GF-D8 (cell line): ENCODE measurements at places on chromosomes 5 and 9.

GRCh38 chr5:137156180-137156579, 342.9 kb downstream of the SPOCK1 start:
- no peak for DNase-seq

- no peak for DNase-seq
These were observed 801.5 kb upstream of the DMAC1 start for GRCh38 chr9:8600914-8601680.

GRCh38 chr5:173229966-173230689, 4.9 kb downstream of the NKX2-5 start:
- no peak for DNase-seq

DNA sequence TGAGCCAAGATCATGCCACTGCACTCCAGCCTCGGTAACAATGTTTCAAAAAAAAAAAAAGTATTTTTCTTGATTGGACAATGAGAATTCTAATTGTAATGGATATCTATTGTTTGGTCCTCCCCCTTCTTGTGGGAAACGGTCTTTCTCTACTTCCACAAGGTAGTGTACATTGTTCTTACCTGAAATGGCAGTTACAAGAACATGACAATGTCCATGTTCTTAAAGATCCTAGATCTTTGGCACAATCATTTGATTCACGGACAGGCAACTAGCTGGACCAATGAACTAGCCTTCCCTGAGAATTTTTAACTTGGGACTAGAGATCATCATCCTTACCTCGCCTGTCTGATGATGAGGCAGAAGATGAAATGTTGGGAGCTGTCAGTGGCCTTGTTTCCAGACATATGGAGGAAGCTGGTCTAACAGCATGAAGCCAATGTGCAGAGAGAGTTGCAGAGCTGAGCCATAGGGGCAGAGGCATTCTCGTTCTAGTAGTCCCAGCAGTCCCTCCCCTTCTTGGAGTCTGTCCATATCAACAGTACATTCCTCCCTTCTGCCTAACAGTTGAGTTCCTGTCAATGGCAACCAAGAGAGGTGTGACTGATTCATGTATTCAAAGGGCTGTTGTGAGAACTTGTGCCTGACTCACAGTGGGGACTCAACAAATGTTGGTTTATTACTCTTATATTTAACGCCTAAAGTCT, 2.1 kb upstream of the MARCHF6 start:
- DNase-seq: no peak

GRCh38 chr9:128702445-128702948, at the start of gene PKN3:
TSS of gene PKN3 (plus strand) at chr9:128702503. CDS start at chr9:128702916, 413 bp downstream.
- DNase-seq: peak; percentile 45

- DNase-seq: no peak
These were observed 857 bp downstream of the ADAM19 start for GRCh38 chr5:157574456-157575380.

GRCh38 chr9:77000330-77000729, 19.1 kb upstream of the FOXB2 start:
- no peak for DNase-seq

- no peak for DNase-seq
These were observed 732 bp downstream of the SNAPC3 start for GRCh38 chr9:15423231-15423985.

DNA sequence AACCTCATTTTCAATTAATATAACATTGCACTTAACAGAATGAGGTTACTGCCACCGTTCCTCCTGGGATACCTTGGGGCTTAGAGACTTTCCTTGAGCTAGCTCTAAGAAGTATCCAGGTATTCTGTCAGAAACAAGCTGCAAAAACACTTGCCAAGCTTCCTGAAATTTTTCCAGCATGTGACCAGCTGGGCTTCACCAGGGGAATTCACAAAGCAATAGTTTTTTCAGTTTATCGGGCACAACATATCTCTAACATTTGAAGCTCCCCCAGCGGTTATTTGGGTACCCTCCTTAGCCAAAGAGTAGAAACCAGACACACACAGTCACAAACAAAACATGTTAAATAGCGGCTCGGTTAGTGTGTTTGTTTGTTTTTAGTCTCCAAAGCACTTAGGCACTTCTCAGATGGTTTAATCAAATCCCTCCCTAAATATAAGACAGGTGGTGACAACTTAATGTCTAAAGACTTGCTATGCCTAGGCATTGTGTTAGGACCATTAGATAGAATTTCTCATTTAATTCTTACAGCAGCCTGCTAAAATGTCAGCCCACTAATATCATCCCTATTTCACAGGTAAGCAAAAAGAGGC, 278.2 kb downstream of the GLIS3 start:
- DNase-seq: no peak

DNA sequence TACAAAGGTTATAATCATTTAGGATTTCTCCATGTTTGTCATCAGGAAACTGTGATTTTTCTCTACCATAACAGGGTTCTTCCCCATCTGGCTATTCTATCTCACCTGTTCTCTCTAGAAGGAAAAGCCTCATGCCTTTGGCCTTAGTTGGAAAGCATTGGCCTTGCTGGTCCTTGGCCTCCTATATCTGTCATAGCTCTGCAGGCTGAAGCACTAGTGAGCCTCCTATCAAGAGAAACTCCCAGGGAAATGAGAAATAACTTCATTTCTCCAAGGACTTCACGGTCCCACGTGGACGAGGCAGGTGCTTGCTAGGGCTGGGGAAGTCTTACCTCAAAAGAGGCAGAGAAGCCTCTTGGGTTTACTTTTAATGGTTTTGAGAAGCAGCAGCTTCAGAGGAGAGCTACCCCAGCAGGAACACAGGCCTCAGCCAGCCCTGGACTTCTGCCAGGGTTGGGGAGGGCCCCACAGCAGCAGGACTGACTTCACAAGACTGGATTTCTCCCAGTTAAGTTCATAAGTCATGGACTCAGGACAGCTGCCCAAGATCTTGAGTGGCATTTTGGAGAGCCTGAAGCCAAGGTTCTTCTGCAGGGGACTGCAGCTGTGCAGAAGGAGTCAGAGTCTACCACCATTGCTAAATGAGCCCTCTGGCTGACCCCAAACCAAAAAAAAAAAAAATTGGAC, 15.8 kb upstream of the PSAT1 start:
- no peak for DNase-seq

GRCh38 chr9:22216730-22217172, 207.6 kb upstream of the CDKN2B start:
- DNase-seq: no peak

DNA sequence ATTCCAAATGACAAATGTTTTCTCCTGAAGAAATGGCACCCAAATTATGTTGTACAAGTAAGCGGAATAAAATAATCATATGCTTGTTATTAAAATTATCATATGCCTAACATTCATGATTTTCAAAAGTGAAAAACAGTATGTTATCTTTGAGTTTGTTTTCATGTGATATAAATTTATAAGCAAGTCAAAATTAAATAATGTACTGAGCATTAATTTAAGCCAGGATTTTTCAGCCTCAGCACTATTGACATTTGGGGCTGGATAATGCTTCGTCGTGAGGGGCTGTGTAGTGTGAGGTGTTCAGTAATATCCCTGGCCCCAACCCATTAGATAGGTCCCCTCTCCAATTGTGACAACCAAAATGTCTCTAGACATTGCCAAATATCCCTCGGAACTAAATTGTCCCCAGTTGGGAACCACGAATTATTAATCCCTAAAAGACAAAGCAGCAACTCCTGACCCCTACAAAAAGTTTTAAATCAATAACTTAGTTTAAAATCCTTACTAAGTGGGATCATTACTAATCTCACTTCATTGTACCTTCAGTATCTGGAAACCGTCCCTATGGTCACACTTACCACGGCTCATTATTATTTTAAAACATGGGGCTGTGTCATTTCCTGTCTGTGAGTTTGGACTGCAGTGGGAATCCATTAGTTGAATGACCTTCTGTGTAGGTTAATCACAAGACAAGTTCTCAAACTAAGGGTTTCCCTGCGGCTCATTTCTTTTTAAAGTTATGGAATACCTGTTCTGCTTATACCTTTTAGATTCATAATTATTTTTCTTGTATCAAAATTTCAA, 1.3 kb upstream of the NNT start:
- no peak for DNase-seq

- DNase-seq: no peak
These were observed 31.8 kb downstream of the SEC61B start for GRCh38 chr9:99253772-99254431.

DNA sequence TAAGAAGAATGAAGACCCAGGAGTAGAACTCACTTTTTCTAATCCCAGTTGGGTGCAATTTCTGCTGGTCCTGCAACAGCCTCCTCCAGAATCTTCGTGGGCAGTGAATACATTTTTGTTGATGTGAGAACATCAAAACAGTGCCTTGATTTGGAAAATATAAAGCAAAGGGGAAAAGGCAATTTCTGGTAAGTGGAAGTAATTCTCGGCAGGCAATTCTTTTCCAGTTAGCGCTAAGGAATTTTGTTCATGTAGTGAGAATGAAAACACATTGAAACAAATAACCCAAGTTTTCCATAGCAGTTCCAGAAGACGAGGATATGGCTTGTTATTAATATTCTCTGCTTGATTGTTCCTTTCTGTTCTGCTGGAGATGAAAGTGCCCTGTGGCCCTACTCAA, 178.7 kb downstream of the SPATA31D1 start:
- no peak for DNase-seq

DNA sequence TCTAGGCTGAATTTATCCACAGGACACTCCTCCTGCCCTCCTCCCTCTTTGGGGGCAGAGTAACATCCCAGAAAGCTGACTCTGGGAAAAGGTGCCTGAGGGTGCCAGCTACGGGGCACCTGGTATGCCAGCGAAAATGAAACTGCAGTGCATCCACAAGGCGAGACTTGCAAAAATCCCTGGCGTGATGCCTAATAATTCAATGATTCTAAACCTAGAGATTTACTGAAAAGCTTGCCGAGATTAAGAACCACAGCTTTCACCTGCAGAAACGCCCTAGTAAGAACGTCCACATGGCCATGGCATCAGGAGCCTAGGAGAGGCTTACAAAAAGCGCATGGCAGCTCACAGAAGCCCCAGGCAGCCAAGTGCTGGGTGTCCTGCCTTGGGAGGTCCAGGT, 20.9 kb downstream of the CCNJL start:
- DNase-seq: no peak

GRCh38 chr5:172107571-172107970, 80.5 kb downstream of the STK10 start:
- DNase-seq: no peak

- no peak for DNase-seq
These were observed 15.0 kb downstream of the TENT4A start for GRCh38 chr5:6728011-6728794.

- DNase-seq: no peak
These were observed 60.6 kb downstream of the TMEM174 start for GRCh38 chr5:73233461-73234203.

GRCh38 chr9:137023583-137023991, 4.5 kb downstream of the ABCA2 start:
- DNase-seq: no peak
